ENCODE measurements at places on chromosomes 6 and 20.

DNA sequence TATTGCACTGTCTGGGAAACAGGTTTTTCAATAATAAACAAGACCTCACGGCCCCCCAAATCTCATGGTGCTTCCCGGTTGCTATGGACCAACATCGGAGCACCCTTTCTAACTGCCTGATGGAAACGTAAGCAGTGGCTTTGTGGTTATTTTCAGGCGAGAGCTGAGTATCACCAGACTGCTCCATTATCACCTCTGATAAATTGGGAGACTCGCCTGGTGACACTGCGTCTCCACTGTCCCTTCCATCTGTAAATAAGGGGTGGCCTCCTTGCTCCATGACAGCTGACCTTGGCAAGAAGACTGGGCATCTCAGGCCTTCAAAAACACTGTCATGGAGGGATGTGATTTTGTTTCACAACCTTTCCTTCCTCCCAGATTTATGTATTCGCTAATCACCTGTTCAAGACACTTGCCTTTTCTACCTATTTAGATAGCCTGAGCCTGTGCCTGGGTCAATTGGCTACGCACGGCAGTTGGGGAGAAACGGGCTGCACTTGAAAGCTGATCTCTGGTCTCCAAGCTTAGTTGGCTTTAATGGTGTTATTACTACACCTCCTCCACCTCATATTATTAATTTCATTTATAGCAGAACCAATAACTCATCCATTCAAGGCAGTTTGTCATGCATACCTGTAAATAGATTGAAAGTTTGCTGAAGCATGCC lies 17.7 kb upstream of the CDH4 start:
- DNase-seq, result no peak

GRCh38 chr6:131979515-131980337 lies 28.6 kb upstream of the CCN2 start:
- no peak for DNase-seq

DNA sequence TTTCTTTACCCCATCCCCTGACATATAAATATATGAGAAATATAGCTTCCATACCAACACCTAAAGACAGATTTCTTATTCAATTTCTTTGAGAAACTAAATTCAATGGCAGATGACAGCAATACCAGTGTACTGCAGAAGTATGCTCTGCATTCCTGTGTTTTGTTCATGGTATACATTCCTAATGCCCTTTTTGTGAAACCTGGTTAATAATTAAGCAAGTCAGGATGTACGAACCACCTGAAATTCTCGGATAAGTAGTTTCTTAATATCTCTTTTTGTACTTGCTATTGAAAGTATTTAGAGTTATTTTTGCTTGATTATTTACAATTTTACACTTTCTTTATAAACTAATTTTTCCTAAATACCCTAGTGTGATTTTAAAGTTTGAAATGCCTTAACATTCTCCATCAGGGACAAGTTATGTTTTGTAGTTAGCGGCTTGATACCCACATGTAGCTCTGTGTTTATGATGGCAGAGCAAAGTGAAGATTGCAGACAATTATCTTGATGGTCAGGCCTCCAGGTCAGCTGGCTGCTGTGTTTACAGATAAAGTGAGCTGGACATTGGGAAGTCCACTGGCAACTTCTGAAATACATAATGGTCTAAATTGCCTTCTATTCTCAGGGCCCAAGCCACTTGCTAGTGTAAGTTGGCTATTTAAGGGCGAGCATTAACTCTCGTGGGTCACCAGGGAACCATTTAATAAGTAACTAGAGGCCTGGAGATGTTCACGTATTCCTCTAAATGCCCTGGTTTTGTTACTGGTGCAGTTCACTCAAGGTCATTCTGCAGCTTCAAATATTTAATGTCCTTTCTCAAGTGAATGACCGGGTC lies 58.2 kb downstream of the PLCB1 start:
- no peak for DNase-seq

GRCh38 chr6:85273870-85274269 lies 176.0 kb upstream of the NT5E start:
- no peak for DNase-seq

GRCh38 chr6:56156643-56157042 lies 90.7 kb downstream of the COL21A1 start:
- DNase-seq, result no peak

DNA sequence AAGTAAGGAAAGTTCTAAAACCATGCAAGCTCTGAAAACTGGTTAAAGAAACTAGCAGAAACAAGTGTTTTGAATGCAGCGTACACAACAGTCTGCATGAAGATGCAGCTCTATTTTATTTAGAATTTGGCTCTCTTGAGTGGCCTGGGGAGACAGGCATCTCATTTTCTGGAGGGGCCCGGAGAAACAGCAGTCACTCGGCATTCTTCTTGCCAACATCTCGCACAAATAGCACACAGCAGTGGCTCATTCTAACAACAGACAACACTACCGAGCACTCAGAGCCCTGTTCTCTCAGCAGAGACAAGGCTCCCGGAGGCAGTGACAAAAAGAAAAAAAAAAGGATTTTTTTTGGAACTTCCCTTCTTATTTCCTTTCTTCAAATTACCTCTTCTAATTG lies 108.5 kb upstream of the STMND1 start:
- DNase-seq, result no peak
